Activated CD4-positive, alpha-beta T cell treated with anti-CD3 and anti-CD28 coated beads, Interleukin-2, amount 50 U/mL, for 24 hours (primary cell): ENCODE measurements at places on chromosomes 7 and 10.
A peak's percentile ranks its signal among the peaks of the same experiment; 100 is the strongest.

DNA sequence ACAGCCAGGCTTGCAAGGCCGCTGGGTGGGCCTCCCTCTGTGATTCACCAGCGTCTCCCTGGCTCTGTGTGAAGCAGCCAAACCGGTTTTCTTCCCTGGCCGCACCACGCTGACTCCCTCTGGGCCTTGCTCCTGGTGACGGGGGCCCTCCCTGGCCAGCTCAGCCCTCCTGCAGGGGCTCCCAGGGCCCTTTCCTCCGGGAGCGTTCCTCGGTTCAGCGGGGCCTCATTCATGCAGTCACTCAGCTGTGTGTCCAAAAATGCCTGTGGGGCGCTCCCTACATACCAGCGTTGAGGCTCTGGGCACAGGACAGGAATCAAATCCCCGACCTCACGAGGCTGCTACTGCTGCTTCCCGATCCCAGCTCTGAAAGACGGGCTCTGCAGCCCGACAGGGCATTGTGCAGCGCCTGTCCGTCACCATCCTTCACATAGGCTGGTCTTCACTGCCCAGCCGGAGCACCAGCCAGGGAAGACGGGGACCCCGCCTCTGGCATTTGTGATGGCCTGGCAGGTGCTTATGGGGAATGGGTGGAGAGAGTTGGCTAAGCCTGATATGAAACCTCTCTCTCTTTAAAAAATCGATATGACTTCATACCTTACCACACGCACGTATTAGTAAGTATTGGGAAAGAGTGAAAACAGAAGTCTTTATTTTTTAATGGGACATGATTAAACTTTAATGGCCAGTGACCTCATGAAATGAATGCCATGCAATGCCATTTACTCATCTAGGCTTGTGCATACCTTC lies 110.0 kb upstream of the SHH start:
- no peak for DNase-seq

DNA sequence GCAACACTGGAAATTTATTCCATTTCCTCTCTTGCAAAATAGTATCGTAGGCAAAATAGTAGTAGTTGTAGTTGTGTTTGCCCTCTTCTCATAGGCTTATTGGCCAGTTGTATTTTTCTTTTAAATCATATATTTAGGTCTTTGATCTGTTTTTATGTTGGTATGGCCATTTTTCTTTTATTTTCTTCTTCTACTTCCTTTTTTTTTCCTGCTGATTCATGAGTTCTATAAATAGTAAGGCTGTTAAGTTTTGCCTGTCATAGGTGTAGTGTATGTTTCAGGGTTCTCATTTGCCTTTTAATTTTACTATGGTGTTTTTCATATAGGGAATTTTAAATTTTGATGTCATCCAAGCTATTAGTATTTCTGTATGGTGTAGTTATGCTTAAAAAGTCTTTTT lies 25.4 kb upstream of the MRC1 start:
- no peak for DNase-seq

DNA sequence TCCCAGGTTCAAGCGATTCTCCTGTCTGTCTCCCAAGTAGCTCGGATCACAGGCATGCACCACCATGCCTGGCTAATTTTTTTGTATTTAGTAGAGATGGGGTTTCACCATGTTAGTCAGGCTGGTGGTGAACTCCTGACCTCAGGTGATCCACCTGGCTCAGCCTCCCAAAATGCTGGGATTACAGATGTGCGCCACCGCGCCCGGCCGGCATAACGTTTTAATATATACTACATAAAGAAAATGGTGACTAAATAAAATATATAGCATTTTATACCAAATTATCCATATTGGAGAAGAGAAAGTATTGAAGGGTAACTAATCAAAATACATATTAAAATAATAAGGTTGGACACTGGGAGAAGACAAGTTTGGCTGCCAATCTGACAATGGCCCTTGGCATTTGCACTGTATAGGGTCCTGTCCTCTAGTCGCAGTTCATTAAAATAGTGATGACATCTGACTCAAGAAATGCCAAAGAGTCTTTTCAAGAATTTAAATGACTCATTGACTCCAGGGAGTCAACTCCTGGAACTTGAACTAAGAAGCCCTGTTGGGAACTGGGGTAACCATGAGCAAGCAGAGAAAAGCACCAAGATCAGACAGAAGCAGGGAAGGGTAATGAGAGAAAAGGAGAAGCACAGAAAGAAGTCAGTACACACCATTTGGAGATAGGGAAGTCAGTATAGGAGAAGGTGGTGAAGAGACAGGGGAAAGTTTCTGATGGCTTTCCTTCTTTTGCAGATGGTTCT lies 91.1 kb downstream of the CH25H start:
- DNase-seq: no peak

DNA sequence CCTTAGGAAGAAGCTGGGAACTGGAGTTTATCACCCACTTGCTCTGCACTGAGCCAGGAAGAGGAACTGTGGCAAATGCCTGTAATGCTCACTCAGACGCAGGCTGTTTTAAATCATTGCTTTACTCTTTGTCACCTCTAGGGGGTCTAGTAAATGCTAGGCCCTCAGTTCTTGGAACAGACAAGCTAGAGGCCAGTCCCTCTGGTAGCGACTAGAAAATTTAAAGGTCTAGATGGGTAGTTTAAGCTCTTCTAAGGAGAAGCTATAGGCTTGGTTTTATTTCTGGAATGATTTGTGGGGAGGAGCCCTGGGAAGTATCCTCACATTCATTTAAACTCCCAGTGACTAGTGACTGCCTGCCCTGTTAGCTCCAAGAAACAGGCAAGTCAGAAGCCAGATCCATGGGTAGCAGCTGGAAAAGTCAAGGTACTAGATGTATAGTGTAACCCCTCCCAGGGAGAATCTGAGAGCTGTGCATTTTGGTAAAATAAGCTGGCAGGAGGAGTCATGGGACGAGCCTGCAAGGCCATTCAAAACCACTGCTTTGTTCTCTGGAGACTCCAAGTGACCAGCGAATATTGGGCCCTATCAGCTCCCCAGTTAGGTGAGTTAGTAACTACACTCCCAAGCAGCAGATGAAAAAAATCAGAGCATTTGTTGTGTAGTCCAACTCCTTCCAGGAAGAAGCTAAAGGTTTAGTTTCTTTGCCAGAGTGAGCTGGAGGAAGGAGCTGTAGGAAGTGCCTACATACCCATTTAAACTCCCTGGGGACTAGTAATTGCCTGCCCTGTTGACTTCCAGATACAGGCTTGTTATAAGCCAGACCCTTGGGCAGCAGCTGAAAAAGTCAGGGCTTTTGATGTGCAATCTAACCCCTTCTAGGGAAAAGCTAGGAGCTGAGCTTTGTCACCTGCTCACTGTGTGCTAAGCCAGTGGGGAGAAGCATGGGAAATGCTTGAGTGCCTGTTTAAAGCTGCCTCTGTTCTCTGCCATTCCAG lies 68.9 kb downstream of the DYNC1I1 start:
- no peak for DNase-seq

DNA sequence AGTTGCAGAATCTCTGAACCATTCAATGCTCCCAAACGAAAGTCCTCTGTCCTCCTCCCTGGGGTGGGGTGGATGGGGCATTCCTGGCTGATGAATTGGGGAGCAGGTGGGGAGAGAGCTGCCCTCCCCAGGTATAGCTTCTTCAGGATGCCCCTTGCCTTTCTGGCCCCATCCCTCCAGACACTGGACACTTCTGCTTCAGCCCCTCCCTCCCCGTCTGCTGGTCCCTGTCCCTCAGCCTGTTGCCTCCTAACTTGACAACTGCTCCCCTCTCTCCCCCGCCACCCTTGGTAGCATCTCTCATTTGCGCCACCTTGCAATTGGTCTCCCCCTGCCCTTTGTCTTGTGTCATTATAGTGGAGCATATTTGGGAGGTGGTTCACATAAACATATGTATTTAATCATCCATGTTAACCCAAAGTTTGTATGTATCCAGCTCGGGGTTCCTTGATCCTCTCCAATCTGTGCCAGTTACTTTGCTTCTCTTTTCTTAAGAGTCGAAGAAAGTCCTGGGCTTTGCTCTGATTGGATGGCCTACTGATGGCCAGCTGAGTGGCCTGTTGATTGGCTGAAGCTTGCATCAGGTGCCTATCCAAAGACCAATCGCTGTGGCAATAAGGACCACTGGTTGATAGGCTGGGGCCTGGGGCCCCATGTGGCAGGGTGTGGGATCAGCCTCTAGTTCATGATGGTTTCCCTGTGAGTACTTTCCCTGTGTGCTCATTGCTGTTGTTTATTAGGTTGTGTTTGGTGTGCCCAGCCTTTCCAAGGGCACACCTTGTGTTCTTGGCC lies 4.0 kb upstream of the GCK start:
- DNase-seq: no peak

- no peak for DNase-seq
Measured at GRCh38 chr10:44968091-44968490, 8.5 kb downstream of the RASSF4 start.

DNA sequence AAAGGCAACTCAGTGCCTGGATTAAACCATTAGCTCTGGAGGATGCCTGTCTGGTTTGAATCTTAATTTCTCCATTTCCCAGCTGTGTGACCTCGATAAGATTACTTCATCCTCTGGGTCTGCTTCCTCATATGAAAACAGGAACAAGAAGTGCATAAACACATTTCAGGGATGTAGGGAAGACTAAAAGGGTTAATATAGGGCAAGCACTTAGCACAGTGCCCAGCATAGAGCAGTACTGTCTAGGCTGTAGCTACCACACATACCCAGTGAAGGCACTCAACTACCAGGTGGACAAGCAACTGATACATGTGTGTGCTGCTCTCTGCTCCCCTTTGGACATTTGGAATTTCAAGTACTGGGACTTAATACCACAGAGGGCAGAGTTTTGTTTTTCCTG lies 85.4 kb downstream of the KCNMA1 start:
- no peak for DNase-seq

DNA sequence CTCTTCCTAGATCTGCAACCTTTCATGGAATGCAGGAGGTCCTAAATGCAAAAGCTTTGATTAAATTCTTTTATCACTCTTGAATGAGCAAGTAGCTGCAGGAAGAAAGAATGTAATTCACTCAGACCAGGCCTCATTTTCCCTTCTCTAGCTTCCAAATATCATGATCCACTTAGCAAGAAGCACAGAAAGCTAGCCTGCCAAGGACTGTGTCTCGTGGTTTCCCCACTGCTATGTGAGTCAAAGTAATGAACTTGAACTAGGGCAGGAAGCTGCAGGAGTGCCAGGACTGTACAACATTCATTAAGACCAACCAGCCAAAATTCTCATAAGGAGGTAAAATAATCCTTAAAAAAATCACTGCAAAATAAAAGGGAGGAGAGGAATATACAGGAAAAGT lies 379.2 kb downstream of the CALN1 start:
- DNase-seq: no peak

GRCh38 chr10:61905837-61906561 lies 4.5 kb downstream of the ARID5B start:
- DNase-seq: no peak

DNA sequence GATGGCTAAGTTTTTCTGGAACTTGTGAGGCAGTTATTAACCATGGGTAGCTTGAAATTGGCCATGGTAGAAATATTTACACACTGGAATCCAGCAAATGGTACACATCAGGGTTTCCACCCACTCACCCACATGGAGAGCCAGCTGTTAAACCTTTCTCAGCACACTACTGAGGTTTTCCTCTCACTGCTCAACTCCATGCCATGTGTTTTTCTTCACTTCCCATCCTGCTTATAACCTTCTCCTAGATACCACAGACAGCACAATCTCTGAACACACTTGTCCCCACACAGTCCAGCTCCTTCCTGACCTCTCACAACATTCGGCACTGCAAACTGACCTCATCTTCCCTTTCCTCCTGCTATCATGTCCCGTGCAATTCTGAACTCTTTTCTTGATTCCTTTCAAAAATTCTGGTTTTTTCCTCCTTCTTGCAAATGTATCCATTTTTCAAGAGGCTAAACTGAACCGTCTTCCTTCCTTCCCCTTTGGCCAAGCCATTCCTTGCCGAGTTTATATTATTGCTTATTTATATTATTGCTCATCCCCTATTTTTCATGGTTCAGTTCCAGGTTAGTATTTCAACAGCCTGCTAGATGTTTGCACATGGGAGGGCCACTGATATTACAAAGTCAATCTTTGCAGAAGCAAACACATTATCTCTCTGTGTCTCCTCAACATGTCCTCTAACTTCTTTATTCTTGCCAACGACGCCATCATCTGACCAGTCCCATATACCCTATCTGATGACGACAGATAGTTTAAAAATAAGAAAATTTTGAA lies 606.4 kb downstream of the SORCS1 start:
- no peak for DNase-seq

GRCh38 chr10:124058346-124059003 lies 34.9 kb downstream of the CHST15 start:
- DNase-seq: no peak

DNA sequence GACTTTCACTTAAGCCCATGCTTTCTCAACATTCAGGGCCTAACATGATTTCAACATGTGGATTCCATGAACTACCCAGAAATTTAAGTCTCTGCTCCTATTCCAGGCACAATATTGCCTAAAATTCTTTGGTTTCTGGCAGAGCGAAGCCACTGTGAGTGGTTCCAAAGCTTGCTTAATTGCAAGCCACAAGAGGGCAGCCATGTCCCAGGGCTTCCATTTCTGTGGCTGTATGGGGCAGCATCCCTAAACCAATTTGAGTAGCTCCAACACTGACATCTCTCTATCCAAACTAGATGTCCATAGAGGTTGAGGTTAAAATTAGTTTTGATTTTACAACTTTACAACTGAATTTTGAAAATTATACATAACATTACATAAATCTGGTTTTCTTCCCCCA lies 56.3 kb upstream of the MDFIC start:
- peak; percentile 63 for DNase-seq

DNA sequence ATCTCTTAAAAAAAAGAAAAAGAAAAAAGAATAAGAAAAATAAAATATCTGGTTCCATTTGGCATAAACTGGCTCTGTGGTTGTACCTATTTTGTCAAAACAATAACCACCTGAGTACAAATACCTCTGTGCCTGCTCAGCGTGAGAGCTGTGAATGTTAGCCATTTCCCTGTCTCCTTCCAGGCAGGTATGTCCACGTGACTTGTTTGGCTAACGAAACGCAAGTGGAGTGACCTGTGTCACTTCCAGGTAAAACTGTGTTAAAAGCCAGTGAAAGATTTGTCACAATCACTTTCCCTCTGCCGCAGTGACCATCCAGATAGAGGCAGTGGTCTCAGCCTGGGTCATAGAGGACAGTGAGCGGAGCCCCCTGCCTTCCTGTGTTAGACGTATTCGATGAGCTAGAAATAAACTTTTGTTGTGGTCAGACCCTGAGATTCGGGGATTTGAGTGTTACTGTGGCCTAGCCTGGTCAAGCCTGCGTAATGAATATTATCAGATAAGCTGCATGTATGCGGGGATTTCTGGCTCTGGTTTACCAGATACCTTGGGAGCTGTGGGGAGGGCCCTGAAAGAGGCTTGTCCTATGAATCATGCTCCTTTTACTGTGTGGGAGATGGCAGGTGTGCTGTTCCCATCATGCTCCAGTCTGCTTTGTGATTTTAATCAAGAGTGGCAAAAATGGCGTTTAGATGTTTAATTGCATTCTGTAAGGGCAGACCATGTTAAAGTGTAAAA lies 3.8 kb downstream of the PTER start:
- no peak for DNase-seq

- DNase-seq: no peak
Measured at GRCh38 chr10:121983852-121984251, 5.1 kb upstream of the TACC2 start.

DNA sequence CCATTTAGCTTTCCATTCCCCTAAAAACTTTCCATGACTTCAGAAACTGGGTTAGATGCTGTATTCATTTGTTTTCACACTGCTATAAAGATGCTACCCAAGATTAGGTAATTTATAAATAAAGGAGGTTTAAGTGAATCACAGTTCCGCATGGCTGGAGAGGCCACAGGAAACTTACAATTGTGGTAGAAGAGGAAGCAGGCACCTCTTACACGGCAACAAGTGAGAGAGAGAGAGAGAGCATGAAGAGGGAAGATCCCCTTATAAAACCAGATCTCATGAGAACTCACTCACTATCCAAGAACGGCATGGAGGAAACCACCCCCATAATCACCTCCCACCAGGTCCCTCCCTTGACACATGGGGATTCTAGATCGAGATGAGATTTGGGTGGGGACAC lies 336.8 kb downstream of the TFEC start:
- DNase-seq: no peak
